A549 treated with CORT108297 at 1 μM for 4 hours (cell line): ENCODE measurements at places on chromosomes 2 and 18. TPM values are rescaled to one million over a fixed set of nuclear protein-coding genes. Genes with fewer than 3 reads are reported as not detected.

The RAB17 gene
- 0.13 to 0.28 TPM (median 0.18 TPM) in 4 of 5 replicates, not detected in the other for total RNA-seq

The ACKR3 gene
- total RNA-seq, result 20.2 to 28.9 TPM (median 24.0 TPM) in 5 replicates

The CFAP65 gene
- total RNA-seq, result 0.15 to 0.24 TPM (median 0.20 TPM) in 5 replicates

The STAMBP gene
- 48.1 to 51.1 TPM (median 49.9 TPM) in 5 replicates for total RNA-seq

The ST6GAL2 gene
- total RNA-seq, result 14.9 to 29.3 TPM (median 21.2 TPM) in 5 replicates

The CHRNG gene
- not detected in 5 replicates for total RNA-seq

The EMX1 gene
- 0.09 to 0.38 TPM (median 0.14 TPM) in 3 of 5 replicates, not detected in the others for total RNA-seq

The GRP gene
- not detected in 5 replicates for total RNA-seq

The GREB1L gene
- 1.4 to 2.9 TPM (median 1.9 TPM) in 5 replicates for total RNA-seq

The LTBP1 gene
- total RNA-seq, result 16.8 to 28.3 TPM (median 24.9 TPM) in 5 replicates

The TPO gene
- total RNA-seq, result 0.09 to 0.22 TPM (median 0.16 TPM) in 5 replicates

The RUFY4 gene
- not detected in 5 replicates for total RNA-seq

The LHCGR gene
- total RNA-seq, result not detected in 5 replicates

The NCKAP5 gene
- 0.80 to 1.2 TPM (median 0.93 TPM) in 5 replicates for total RNA-seq

The ANKRD30B gene
- total RNA-seq, result 0.02 to 0.03 TPM (median 0.02 TPM) in 3 of 5 replicates, not detected in the others

The FBXO48 gene
- 0.49 to 0.65 TPM (median 0.53 TPM) in 5 replicates for total RNA-seq

The REG3G gene
- not detected in 5 replicates for total RNA-seq
